Stimulated activated CD4-positive, alpha-beta T cell treated with anti-CD3 and anti-CD28 coated beads, TNF-alpha, amount 100 ng/mL, for 24 hours (primary cell): ENCODE measurements at places on chromosomes 1 and 21.

DNA sequence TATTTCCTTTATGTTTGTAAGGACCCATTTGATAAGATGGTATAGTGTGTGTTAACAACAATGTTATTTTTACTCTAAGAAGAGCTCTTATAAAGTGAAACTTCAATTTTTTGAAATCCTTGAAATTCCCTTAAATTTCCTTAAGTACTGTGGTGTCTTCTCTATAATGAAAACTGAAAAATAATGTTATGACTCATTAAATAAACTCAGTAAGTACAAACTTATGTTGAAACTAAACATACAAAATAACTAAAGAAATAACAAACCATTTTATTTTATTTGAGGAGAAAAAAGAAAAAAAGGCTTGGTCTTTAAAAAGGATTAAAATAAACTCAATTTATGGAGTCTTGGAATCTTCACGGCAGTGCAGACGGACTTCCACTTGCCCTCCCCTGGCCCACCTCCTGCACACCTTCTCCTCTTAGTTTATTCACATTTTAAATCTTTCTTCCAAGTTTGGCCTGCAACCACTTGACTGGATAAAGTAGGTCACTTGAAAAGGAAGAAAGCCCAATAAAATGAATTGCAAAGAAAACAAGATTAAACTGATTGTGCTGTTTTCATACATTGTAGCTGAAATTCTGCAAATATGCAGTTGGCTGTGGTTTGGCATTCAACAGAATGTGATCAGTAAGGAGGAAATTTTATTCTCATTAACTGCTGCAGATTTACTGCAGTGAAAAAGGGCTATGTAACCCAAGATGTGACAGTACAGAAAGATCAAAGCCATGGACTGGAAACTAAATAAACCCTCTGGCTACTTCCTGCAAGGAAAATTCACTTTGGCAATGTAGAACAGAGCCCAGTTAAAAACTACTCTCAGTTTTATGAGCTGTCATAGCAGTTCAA lies 48.5 kb upstream of the SCYL3 start:
- DNase-seq: no peak

DNA sequence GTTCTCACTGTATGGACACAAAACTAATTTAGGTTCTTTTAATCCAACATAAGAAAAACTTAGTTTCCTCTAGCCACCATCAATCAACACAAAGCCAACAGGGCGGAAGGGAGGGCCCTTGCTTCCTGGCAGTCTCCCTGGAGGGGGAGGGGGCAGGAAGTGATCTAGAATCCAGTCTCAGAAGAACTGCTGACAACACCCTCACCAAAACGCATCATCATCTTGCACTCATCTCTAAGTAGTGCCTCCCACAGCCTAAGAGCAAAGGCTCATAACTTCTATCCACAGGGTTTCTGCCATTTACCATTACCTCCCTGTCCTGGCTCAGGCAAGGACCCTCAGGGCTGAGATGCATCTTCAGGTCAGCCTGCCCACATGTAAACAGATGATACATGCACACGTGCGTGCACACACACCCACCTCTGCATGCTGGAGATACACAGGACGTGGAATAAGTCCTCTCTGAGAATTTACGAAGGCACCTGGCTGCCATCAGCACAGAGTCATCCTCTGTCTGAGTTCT lies 20.5 kb downstream of the HIVEP3 start:
- DNase-seq: peak; percentile 54

DNA sequence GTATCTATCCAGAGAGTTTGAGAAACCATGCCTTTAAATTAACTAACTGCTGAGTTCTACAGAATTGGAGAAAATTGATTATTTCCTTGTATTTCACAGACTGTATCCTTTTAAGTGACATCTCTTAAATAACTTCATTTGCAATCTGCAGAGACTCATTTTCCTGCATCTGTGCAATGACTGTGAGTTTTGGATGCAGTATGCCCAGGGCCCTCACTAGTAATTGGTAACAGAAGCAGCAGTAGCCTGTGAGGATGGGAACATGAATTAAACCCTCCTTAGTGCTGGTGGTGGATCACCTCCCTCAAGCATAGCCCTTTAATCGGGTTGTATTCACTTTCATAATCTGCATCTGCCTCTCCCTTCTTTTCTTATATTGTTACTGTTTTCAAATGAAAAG lies 21.7 kb upstream of the SH3D21 start:
- no peak for DNase-seq

GRCh38 chr1:175675017-175675416 lies 68.4 kb downstream of the TNR start:
- no peak for DNase-seq

DNA sequence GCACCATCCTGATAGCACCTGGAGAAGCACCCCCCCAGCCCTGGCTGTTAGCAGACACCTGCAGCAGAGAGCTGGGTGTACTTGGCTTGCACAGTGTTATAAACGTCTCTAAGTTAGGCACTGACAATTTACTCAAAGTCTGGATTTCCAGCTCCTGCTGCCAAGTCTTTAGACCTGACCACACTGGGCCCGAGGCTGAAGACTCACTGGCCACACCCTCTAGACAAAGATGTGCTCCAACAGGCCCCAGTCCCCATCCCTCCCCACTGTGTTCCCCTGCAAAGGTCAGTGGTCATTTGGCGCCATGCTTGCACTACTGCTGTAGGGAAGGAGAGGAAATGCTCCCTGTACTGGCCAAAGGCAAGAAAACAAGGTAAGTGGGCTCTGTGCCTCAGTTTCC lies 31.1 kb downstream of the PADI6 start:
- DNase-seq: no peak

DNA sequence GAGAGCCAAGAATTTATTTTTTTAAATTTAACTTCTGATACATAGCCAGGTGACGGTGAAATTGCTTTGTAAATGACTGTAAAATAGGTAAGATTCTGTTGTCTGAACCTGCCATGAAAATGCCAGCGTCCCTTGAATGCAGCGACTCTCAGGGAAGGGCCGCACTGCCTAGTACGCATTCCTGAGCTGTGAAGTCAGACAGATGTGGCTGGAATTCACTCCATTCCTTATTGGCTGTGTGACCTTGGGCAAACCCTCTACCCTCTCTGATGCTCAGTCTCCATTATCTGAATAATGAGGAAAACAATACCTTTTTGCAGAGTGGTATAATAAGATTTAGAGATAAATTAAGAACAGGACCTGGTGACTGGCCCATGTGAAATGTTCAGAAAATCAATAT lies 167.1 kb upstream of the DAB1 start:
- no peak for DNase-seq
